ENCODE measurements at places on chromosomes 2 and 18. TPM values are rescaled to one million over a fixed set of nuclear protein-coding genes. Genes with fewer than 3 reads are reported as not detected.

The OR6B2 gene
- not detected for total RNA-seq

The BARD1 gene
- total RNA-seq: 4.0 TPM

The APCDD1 gene
- 25.5 TPM for total RNA-seq

The CIB4 gene
- 4.8 TPM for total RNA-seq

- no peak overlapping the region for H3K4me3 ChIP-seq
- no peak overlapping the region for H3K27ac ChIP-seq
- no peaks in the 10 kb centered on the region for H3K27me3 ChIP-seq
- H3K36me3 ChIP-seq: no peaks in the 10 kb centered on the region
- H3K4me1 ChIP-seq: peaks cover 25% of the 10 kb centered on the region
Observed at GRCh38 chr2:11718606-11719005, 27.8 kb upstream of the LPIN1 start.

- no peaks in the 10 kb centered on the region for H3K27me3 ChIP-seq
- no peaks in the 10 kb centered on the region for H3K4me1 ChIP-seq
- no peak for DNase-seq
- no peak overlapping the region for H3K27ac ChIP-seq
- no peaks in the 10 kb centered on the region for H3K36me3 ChIP-seq
Observed at GRCh38 chr2:40251137-40251536, 200.8 kb downstream of the SLC8A1 start.

- no peak overlapping the region for H3K4me3 ChIP-seq
- H3K27me3 ChIP-seq: no peaks in the 10 kb centered on the region
- no peaks in the 10 kb centered on the region for H3K36me3 ChIP-seq
- H3K27ac ChIP-seq: no peak overlapping the region
- no peaks in the 10 kb centered on the region for H3K4me1 ChIP-seq
- DNase-seq: no peak
Observed at GRCh38 chr2:75021672-75022071, 63.2 kb downstream of the POLE4 start.

- no peak for DNase-seq
- H3K4me1 ChIP-seq: no peaks in the 10 kb centered on the region
- no peak overlapping the region for H3K27ac ChIP-seq
Observed at GRCh38 chr2:148221166-148221565, 200.3 kb downstream of the MBD5 start.

- H3K4me3 ChIP-seq: no peak overlapping the region
- no peak for DNase-seq
- H3K4me1 ChIP-seq: no peaks in the 10 kb centered on the region
- H3K27me3 ChIP-seq: no peaks in the 10 kb centered on the region
Observed at GRCh38 chr2:202065876-202066275, 7.2 kb upstream of the KIAA2012 start.

DNA sequence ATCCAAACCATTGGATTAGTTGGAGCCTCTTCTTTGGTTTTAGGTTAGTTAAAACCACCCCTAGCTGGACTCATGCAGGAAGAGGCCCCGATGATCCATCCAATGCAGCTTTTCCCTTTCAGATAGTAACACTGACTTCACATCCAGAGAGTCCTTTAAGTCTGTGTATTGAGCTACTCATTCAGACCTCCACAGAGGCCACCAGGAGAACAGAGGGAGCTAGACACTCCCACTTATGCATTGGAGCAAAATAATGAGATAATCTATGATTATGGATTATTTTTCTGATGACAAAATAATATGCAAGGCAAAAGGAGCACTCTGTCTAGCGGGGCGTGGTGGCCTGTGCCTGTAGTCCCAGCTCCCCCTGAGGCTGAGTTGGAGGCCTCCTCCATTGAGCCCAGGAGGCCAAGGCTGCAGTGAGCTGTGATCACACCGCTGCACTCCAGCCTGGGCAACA, 1.6 kb upstream of the ROCK2 start:
- H3K27me3 ChIP-seq: no peaks in the 10 kb centered on the region
- DNase-seq: no peak
- H3K36me3 ChIP-seq: no peaks in the 10 kb centered on the region
- H3K4me3 ChIP-seq: no peak overlapping the region
- peaks cover 8% of the 10 kb centered on the region for H3K4me1 ChIP-seq
- peak overlapping the region; percentile 97 for H3K27ac ChIP-seq

- H3K27ac ChIP-seq: no peak overlapping the region
- no peak for DNase-seq
- H3K4me3 ChIP-seq: no peak overlapping the region
- H3K4me1 ChIP-seq: no peaks in the 10 kb centered on the region
- no peaks in the 10 kb centered on the region for H3K36me3 ChIP-seq
Observed at GRCh38 chr2:11075221-11075620, 80.0 kb upstream of the SLC66A3 start.

- no peaks in the 10 kb centered on the region for H3K36me3 ChIP-seq
- no peak overlapping the region for H3K4me3 ChIP-seq
- no peak overlapping the region for H3K27ac ChIP-seq
- no peaks in the 10 kb centered on the region for H3K27me3 ChIP-seq
- no peaks in the 10 kb centered on the region for H3K4me1 ChIP-seq
Observed at GRCh38 chr18:1267021-1267420, 362.4 kb downstream of the ADCYAP1 start.

DNA sequence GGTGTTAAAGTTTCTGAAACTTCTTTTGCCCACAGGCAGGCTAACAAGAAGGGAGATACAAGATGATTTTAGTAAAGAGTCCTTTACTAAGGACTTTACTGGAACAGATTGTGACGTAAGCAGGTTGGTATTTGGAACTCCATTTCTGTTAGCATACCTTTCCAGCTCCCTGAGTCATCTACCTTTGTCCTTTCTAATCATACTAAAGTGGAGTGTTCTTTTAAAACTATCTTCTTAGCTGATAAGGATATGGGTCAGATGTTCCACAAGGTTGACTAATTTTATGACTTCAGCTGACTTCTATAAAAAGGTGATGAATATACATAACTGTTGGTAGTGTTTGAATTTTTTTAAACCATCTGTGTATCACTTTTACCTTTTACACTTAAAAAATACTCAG, 21.1 kb downstream of the UGP2 start:
- H3K4me1 ChIP-seq: peaks cover 11% of the 10 kb centered on the region
- no peaks in the 10 kb centered on the region for H3K27me3 ChIP-seq
- DNase-seq: no peak
